RWPE2 (cell line): ENCODE measurements at places on chromosomes 7 and 10.

DNA sequence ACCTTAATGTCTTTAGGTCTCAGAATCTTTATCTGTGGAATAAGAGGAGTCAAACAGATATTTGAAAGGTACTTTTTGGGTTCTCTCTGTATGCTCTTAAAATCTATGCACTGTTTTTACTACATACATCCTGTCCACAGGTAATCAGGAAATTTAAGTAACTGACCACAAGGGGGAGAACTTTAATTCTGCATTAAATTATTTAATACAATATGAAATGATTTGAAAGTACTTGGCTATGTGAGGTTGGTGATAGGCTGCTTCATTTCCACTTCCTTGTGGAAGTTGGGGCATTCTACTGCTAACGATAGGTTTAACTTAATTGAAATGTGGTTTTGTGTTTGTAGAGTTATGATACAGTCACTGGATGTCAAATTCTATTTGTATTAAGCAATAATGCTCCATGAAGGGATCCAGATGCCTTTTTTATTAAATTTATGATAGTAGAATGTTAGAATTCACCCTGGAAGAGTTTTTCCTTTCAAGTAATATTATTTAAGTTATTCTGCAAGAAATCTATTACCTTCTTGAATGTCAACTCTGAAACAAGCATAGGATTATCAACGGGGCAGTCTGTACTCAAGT lies 6.0 kb downstream of the TEX47 start:
- no peaks in the 10 kb centered on the region for H3K36me3 ChIP-seq
- H3K27me3 ChIP-seq, result peaks cover 11% of the 10 kb centered on the region
- no peak overlapping the region for H3K27ac ChIP-seq
- no peaks in the 10 kb centered on the region for H3K4me1 ChIP-seq
- H3K4me3 ChIP-seq, result no peak overlapping the region
- no peak for DNase-seq

DNA sequence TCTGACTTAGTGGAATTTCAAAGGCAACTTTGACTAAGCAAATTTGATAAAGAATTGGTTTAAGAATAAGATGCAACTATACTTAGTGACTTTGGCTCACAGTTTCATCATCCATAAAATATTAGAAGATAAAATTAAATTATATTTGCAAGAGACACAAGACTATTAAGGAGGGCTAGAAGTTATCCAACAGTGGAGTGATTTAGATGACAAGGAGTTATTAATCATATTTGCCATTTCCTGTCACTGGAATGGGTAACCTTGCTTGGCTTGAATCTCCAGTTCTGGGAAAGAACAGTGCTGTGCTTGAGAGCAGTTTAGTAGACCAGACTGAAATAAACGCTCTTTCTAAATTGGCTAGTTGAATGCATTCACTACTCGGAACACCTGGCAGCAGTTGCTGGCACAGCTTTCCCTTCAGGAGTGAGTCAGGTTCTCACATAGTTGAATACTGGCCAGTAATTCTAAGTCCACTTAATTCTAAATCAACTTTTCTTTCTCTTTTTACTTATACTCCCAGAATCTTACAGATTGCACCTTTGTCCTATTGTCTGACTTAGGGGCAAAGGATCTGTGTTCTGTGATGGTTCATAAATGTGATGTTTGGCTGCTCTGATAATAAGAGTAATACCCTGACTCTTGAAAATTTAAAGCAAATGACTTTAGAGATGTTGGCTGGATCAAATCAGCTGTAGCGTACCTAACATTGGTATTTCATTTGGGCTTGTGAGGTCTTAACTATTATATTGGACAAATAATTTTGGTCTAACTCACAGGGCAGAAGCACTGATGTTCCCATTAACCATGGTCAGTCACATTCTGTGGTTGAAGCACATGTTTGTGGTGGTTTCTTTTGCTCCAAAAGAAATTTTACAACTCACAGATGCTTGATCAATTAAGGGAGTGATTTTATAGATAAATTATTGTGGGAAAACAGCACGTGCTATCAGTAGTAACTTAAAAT lies 16.6 kb downstream of the STMP1 start:
- peaks cover 37% of the 10 kb centered on the region for H3K4me1 ChIP-seq
- H3K36me3 ChIP-seq, result peaks cover 17% of the 10 kb centered on the region
- H3K4me3 ChIP-seq, result no peak overlapping the region
- H3K27ac ChIP-seq, result peak overlapping the region; percentile 94

GRCh38 chr7:106671160-106671559 lies 10.2 kb upstream of the CCDC71L start:
- DNase-seq, result no peak
- no peaks in the 10 kb centered on the region for H3K27me3 ChIP-seq
- H3K4me3 ChIP-seq, result no peak overlapping the region
- H3K36me3 ChIP-seq, result no peaks in the 10 kb centered on the region
- H3K4me1 ChIP-seq, result no peaks in the 10 kb centered on the region

DNA sequence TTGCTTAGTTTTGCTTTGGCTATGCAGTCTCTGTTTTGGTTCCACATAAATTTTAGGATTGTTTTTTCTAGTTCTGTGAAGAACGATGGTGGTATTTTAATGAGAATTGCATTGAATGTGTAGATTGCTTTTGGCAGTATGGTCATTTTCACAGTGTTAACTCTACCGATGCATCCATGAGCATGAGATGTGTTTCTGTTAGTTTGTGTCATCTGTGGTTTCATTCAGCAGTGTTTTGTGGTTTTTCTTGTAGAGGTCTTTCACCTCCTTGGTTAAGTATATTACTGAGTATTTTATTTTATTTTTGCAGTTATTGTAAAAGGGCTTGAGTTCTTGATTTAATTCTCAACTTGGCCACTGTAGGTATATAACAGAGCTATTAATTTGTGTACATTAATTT lies 78.2 kb upstream of the ZNF92 start:
- H3K4me3 ChIP-seq, result no peak overlapping the region
- DNase-seq, result no peak
- H3K36me3 ChIP-seq, result no peaks in the 10 kb centered on the region
- H3K27ac ChIP-seq, result no peak overlapping the region

DNA sequence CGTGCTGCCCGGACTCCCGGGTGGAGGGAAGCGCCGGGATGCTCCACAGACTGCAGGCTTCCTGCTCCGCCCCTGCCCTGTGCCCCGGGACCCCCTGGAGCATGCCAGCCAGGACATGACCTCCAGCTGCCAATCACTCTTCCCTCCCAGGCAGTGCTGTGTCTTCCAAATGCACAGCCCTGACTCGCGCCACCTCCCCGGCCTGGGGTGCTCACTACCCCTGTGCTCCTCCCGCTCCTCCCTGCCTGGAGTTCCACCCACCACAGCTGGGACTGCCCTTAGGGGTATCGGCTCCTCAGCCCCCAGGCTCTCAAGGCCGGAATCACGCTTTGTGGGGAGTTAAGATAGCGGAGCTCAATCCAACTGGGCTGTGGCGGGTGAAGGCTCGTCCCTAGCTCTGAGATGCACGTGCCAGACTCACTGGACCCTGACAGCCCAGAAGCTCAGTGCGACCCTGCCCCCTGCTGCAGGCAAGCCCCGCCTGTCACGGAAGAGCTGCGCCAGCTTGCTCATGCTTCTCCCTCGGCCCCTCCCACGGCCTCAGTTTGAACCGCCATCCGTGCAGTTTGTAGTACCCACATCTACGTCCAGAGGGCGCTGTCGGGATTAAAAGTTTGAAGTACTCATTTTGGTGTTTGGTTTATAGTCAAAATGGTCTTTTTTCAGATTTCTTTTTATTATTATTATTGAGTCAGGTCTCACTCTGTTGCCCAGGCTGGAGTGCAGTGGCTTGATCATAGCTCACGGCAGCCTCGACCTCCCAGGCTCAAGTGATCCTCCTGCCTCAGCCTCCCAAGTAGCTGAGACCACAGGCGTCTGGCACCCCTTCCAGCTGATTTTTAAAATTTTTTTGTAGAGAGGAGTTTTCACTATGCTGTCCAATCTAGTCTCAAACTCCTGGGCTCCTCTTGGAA lies 142.5 kb upstream of the TCERG1L start:
- no peak for DNase-seq
- H3K27ac ChIP-seq, result no peak overlapping the region
- no peak overlapping the region for H3K4me3 ChIP-seq
- H3K27me3 ChIP-seq, result no peaks in the 10 kb centered on the region

- H3K36me3 ChIP-seq, result no peaks in the 10 kb centered on the region
- no peak overlapping the region for H3K4me3 ChIP-seq
- no peaks in the 10 kb centered on the region for H3K4me1 ChIP-seq
- DNase-seq, result no peak
- H3K27ac ChIP-seq, result no peak overlapping the region
These were observed 337.3 kb upstream of the GHITM start for GRCh38 chr10:83801983-83802382.

DNA sequence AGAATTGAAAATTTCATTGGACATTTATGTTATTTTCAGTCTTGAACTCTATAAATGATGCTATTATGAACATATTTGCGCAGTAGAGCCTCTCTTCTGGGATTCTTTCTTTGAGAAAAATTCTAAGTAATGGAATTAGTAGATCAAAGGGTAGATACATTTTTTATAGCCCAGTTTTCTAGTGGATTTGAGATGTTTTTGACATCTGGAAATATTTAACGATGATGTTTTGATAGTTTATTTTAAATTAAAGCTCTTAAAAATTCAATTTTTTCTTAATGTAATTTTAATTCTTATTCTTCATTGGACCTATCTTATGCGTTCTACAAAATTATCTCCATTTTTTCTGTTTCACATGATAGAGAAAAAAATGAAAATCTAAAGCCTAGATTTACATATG lies 103.0 kb downstream of the ADAM22 start:
- H3K36me3 ChIP-seq, result no peaks in the 10 kb centered on the region
- H3K27ac ChIP-seq, result no peak overlapping the region
- H3K4me3 ChIP-seq, result no peak overlapping the region
- H3K4me1 ChIP-seq, result no peaks in the 10 kb centered on the region
- H3K27me3 ChIP-seq, result no peaks in the 10 kb centered on the region

DNA sequence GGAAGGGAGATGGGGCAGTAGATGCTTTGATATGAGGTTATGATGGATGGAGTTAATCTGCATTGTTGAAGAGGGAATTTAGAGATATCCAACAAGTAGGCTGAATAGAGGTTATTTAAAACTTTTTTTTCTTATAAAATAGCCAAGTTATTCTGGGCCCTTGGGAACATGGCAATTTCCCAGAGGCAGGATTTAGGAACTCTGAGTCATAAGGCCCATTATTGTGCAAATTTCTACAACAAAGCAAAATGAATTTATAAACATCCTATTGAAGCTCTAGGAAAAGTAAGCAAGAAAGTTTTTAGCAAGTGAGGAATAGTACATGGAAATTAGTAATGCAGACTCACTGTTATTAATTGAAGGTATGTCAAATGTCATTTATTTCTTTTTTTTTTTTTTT lies 160.9 kb upstream of the NPY start:
- no peaks in the 10 kb centered on the region for H3K4me1 ChIP-seq
- H3K4me3 ChIP-seq, result no peak overlapping the region
- DNase-seq, result no peak
- no peaks in the 10 kb centered on the region for H3K27me3 ChIP-seq

DNA sequence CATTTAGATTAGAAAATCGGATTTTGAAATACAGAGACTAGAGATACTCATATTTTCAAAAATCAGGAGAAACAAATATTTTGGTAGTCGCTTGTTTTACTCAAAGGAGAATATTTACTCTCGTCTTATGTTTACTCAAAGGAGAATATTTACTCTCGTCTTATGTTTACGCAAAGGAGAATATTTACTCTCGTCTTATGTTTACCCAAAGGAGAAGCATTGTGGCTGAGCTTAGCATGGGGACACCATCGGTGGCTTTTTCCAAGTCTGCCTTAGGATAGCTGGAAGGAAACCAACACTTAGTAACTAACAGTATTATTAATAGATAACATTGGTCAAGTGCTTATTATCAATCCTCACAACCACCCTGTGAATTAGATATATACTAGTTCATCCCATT lies 71.8 kb downstream of the SNX10 start:
- H3K36me3 ChIP-seq, result no peaks in the 10 kb centered on the region
- no peak for DNase-seq
- H3K27me3 ChIP-seq, result no peaks in the 10 kb centered on the region

DNA sequence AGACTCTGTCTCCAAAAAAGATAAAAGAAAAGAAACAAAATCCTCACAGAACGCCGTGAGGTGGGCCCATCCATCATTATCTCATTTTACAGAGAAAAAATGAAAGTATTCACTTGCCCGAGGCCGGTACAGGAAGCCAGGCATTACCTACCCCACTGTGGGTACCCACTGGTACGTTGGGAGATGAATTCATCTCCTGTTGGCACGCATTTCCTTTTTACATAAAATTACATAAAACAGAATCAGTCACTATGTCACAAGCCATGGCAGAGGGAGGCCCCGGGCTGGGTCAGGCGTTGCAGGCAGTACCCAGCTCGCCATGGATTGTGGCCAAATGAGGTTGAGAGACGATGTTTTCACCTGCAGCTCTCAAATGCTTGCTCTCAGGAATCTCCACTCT lies 38.6 kb upstream of the TNRC18 start:
- H3K4me1 ChIP-seq, result no peaks in the 10 kb centered on the region
- H3K27me3 ChIP-seq, result no peaks in the 10 kb centered on the region
- no peak overlapping the region for H3K4me3 ChIP-seq
- no peak for DNase-seq

- no peak for DNase-seq
- no peaks in the 10 kb centered on the region for H3K4me1 ChIP-seq
- H3K4me3 ChIP-seq, result no peak overlapping the region
These were observed 108.7 kb downstream of the LARP4B start for GRCh38 chr10:822661-823367.

- peak overlapping the region; percentile 31 for H3K27ac ChIP-seq
- peaks cover 55% of the 10 kb centered on the region for H3K36me3 ChIP-seq
- H3K27me3 ChIP-seq, result no peaks in the 10 kb centered on the region
- H3K4me1 ChIP-seq, result peaks cover 6% of the 10 kb centered on the region
These were observed 35.5 kb downstream of the CAV1 start for GRCh38 chr7:116560021-116560970.

- H3K4me1 ChIP-seq, result peaks cover 9% of the 10 kb centered on the region
- no peak overlapping the region for H3K4me3 ChIP-seq
- no peak for DNase-seq
- H3K27ac ChIP-seq, result no peak overlapping the region
These were observed 506.8 kb downstream of the SDK1 start for GRCh38 chr7:3807824-3808223.

- H3K4me3 ChIP-seq, result no peak overlapping the region
- no peak for DNase-seq
- H3K27ac ChIP-seq, result peak overlapping the region; percentile 84
These were observed 13.1 kb upstream of the LIPF start for GRCh38 chr10:88651101-88651551.

DNA sequence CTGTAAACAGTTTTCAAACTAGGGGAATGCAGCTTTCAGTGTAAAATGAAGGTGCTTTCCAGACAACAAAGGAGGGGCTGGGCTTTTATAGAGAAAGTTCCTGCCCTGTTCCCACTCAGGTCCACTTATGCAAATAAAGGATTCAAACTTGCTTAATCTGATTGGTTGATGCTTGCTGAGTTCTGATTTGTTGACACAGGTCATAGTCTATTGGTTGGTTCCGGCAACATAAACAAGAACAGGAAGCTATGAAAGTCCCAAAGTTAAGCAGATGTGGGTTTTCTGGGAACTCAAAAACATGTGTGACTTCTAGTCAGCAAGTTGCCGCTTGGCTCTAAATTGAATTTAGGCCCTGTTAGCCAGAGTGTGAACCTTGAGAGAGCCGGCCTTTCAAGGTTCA lies 194.2 kb upstream of the SVIL start:
- H3K27ac ChIP-seq, result no peak overlapping the region
- no peaks in the 10 kb centered on the region for H3K36me3 ChIP-seq
- H3K27me3 ChIP-seq, result no peaks in the 10 kb centered on the region
- no peak overlapping the region for H3K4me3 ChIP-seq

- H3K27me3 ChIP-seq, result no peaks in the 10 kb centered on the region
- H3K36me3 ChIP-seq, result no peaks in the 10 kb centered on the region
- no peak overlapping the region for H3K4me3 ChIP-seq
These were observed 483.1 kb upstream of the NRP1 start for GRCh38 chr10:33817605-33818004.

GRCh38 chr10:121702351-121703320 lies 104.4 kb upstream of the FGFR2 start:
- no peaks in the 10 kb centered on the region for H3K36me3 ChIP-seq
- peaks cover 9% of the 10 kb centered on the region for H3K4me1 ChIP-seq
- H3K27ac ChIP-seq, result no peak overlapping the region
- no peak for DNase-seq
- H3K4me3 ChIP-seq, result no peak overlapping the region
